ENCODE measurements at places on chromosomes 16 and 17. TPM values are rescaled to one million over a fixed set of nuclear protein-coding genes. Genes with fewer than 3 reads are reported as not detected.

CD7 gene
- 0.66 TPM for polyA plus RNA-seq

DNA sequence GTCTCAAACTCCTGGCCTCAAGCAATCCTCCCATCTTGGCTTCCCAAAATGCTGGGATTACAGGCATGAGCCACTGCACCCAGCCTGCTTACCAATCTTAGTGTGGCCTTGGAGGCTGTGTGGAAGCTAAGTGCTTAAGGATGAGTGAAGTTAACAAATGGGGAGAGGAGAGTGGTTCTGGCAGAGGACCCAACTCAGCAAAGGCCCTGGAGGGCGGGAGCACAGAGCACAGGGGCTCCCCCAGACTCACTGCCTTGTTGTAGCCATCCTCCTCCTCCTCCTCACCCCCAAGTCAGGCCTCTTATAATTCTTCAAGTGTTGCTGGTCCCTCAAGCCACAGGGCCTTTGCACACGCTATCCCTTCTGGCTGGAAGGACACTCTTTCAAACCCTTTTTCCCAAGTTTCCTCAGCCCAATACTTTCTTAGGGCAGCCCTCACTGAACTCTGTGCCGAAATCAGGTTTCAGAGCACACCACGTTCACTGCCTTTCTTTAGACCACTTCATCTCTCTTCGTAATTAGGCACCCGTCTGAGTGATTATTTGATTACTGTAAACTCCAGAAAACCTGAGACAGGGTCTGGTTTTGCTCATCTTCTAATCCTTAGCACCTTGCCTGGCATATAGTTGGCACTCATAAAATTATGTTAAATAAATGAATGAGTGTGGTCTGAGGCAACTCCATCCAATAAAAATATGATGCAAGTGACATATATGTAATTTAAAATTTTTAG, 23.4 kb downstream of the NGFR start:
- peak; percentile 6 for DNase-seq

KRT9 gene
- not detected for polyA plus RNA-seq

- no peak for DNase-seq
Measured at GRCh38 chr17:45001310-45001709, 33.2 kb upstream of the C1QL1 start.

- peak; percentile 81 for DNase-seq
Measured at GRCh38 chr17:17681744-17682292, 560 bp downstream of the RAI1 start.

DNA sequence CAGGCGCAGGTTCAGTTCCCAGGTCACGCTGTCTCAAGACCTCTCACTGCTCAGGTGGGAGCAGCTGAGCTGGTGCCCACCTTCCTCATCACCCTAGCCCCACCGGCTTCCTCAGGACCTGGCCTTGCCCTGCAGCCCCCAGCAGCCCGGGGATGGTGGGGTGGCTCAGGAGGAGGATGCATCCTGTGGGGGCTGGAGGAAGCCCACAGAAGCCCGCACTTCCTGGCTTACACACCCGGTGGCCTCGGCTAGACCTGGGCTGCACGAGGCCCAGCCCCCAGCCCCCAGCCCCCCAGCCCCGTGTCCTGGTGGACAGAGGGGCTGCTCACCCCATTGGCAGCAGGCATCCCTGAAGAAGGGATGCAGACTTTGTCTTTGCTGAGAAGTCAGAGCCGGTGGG, 43.4 kb downstream of the BAHCC1 start:
- no peak for DNase-seq
